KG1 (cell line): ENCODE measurements at places on chromosomes 2 and 18.

DNA sequence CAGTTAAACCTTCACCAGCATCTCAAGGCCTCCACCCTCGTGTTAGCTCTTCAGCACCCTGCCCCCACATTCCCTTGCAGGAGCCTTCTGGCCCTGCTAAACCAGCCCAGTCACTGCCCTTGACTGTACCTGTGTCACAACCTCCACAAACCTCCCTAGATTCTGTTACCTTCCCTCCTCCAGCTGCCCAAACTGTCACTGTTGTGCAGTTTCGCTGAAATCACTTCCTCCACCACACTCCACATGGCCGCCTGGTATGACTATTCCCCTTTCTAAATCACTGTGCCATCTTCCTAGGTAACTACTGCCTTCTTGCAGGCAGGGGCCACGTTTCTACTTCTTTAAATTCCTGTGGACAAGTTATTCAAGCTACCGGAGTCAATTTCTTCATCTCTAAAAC lies 160.2 kb downstream of the GALNT14 start:
- no peak for DNase-seq

GRCh38 chr2:122003196-122003940 lies 247.9 kb downstream of the TSN start:
- DNase-seq, result no peak

GRCh38 chr18:32110005-32110404 lies 18.3 kb downstream of the RNF138 start:
- DNase-seq, result no peak

- DNase-seq, result no peak
Observed at GRCh38 chr2:73174941-73175662, 27.3 kb upstream of the NOTO start.

- DNase-seq, result no peak
Observed at GRCh38 chr2:48719480-48720177, 35.9 kb downstream of the LHCGR start.

DNA sequence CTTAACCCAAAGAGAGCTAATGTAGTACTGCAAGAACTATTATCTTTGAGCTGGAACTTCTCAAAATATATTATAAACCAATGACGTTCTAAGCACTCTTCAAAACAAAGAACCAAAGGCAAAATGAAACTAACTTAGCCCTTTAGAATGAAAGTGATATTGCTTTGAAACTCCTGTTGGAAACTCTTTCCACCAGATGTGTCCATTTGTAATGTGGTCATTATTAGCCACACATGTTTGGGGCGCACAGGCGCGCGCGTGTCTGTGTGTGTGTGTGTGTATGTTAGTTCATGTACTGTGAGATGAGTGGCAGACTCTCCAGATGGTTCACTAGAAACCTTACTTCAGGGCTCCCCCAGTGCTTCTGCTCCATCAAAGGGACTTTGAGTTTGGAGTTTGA lies 323.4 kb downstream of the BCL11A start:
- DNase-seq, result no peak

- DNase-seq, result no peak
Observed at GRCh38 chr2:25265802-25266201, 75.9 kb downstream of the DNMT3A start.

DNA sequence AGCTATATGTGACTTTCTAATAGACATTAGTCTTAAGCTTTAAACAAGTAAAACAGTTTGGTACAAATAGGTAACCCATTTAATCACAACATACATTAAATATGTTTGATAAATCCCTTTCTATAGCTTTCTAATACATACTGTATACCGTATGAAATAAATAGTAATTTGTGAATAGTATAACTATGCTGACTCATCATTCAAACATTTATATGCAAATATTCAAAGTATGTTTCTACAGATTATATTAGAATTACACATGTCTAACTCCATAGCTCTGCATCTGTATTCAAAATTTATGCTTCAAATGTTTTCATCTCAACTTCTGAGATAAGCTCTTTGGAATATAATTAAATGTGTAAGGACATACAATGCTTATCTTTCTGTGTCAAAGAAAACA lies 142.7 kb upstream of the ZNF804A start:
- no peak for DNase-seq

DNA sequence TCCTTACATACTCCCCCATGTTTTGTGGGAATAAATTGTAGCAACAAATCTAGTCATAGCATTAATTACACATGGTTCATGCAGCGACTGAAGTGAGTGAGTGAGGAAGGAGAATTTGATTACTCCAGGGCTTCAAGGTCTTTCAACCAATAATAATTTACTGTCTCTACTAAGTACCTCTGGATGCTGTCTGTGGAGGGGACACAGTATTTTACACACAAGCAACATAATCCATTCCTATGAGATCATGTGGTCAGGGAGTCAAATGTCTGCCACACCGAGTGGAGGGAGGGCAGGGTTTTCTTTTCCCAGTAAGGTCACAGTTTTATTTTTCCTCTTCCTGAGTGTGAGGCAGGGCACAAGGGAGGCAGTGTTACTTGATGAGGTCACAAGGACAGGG lies 334.7 kb upstream of the CELF4 start:
- DNase-seq, result no peak
